Esophagus squamous epithelium (tissue), 5 donors: ENCODE measurements at places on chromosomes 2 and 18. TPM values are rescaled to one million over a fixed set of nuclear protein-coding genes. Genes with fewer than 3 reads are reported as not detected.

- no peak for DNase-seq
Observed at GRCh38 chr2:134648586-134648985, 70.2 kb downstream of the TMEM163 start.

DNA sequence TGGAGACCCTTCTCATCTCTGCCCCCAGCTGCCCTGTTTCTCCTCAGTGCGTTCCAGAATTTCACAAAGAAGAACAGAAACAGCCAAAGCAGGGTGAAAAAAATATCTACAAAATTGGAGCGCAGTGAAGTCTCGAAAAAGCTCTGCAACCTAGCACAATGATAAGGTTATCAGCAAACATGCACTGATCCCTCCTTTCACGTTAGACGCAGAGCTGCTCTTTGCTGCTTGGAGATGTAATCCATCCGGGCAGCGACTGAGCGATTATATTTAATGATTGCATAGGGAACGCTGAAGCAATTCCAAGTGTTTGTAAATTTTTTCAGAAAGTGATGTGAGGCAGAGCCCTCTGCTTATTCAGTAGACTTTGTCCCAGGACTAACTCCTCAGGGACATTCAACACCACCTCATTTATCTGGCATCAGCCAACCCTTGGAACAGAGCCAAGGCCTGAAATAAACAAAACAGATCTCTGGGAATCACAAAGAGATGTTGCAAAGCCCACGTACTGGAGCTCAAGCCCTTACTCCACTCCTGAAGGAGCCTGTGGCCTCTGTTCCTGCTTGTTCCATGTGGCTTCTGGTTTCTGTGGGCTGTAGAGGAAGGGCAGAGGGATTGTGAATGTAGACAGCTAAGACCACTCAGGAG, 172.6 kb upstream of the BCL2L11 start:
- no peak for DNase-seq

- DNase-seq: no peak
Observed at GRCh38 chr2:27171351-27171848, 22.6 kb downstream of the TCF23 start.

DNA sequence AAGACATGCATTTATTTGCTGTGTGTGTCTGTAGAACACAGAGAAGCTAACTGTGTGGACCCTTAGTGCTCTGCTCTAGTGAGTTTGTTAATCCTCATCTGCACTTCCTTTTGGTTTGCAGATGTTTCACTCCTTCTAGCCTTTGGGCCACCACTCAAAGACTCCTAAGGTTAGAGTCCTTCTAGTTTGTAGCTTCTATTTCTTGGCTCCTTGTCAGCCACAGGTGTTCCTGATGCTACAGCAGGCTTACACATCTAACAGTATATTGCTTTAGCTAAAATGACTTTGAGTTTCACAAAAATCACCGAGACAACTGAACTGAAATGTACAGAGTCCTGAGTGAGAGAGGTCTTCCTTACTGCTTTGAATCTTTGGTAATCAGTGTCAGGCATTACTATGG, 551.4 kb downstream of the NRXN1 start:
- DNase-seq: no peak

DNA sequence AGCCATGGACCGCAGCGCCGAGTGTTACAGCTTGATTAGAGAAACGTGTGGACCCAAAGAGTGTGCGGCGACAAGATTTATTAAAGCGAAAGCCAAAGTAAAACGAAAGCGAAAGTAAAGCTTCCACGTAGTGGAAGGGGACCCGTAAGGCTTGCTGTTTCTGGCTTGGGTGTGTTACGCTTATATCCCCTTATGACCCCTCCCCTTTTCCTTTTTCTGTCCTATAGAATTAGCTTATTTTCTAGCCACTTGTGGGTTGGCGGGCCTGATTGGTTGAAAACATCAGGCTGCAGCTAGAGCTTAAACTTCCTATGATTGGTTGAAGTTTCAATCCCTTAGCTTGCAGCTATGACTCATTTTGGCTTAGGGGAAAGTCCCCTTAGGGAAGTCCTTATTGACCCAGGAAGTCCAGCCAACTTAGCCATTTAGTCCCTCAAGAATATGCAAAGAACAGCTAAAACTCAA, 969.7 kb downstream of the DCDC2C start:
- no peak for DNase-seq

DNA sequence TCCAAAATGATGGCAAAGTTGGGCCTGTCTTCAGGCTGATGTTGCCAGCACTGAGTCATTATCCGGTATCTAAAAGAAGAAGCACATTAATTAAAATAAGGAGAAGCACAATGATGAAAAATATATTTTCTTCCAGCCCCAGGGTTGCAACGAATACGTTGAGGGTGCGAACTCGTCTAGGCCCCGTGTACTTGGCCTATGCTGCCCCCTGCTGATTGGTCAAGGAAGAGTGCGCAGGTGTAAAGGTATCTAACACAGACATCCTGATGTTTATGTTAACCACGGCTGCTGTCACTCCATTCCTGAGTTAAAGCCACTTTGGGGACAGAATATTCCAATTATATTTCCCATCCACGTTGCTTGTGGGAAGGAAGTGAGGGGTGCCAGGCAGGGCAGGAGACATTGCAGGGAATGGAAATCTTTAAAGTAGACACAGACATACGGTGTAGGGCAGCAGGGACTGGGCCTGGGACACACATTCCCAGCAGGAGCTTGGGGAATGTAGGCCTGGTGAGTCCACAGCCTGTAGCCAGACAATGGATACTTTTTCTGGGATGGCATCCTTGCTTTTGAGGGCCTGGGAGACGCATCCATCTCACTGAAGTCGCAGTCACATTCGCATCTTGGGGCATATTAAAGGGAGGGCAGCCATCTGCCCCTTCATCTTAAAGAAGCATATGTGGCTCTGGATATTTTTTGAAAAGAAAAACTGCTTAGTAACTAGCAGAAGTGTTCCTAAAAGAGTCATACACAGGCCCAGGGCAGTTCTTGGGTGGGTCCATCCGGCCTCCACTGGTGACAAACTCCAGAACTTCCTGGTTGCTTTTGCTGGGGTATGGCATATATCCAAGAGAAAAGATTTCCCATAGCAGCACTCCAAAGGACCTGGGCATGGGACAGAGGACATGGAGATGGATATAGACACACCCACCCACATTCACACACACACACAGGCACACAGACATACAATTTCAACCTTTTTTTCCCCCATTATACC, 81.9 kb downstream of the CLIP4 start:
- no peak for DNase-seq

DNA sequence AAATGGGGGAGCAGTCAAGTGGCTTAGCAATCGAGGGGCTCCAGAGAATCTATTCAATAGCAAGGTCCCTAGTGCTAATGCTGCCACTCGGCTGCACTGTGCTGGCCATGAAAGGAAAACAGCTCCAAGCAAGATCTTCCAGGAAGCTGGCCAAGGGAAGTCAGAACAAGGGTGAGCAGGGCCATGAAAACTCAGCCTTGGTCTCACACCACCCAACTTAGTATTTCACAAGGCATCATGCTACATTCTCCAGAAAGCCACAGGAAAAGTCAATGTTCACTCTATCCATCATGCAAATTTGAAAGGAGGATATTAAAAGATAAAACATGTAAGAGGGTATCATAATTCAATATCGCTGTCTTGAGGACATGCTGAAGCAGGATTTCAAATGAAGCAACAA, 35.7 kb downstream of the NRP2 start:
- DNase-seq: no peak

- DNase-seq: no peak
Observed at GRCh38 chr18:76980663-76981395, 151.8 kb downstream of the MBP start.

DNA sequence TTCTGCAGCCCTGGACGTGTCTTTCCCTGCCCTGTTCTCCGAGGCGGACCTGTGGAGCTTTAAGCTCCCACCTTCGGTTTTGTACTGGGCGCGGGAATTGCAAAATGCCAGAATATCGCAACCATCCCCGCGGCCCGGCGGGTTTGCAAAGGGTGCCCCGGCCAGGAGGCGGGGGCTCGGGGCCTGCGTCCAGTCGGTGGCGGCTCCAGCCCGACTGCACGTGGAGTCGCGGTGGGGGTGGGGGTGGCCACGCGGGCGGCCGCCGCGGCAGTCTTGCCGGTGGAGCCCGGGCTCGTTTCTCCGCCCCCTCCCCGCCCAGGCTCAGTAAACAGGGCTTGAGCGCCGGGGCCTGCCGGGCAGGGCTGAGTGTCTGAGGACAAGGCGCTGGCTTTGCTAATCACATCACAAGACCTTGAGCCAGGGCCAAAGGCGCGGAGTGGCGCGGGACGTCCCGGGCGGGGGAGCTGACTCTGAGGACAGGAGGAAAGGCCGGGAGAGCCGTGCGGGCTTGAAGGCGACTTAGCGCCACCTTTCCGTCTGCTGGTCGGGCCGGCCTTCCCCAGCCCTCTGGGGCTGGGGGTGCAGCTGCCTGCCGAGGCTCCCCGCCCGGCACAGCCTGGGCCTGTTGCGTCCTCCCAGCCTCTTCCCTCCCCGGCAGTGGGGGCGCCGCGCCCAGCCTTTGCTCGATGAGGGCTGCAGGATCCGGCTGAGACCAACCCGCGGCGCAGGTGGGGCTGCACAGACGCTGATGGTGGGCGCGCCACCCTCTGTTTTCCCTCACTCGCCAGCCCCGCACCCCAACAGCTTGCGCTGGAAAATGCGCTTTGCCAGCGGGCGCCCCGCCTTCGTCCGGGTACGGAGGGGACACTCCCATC, 786 bp upstream of the ZFP36L2 start:
- peak; percentile 53 for DNase-seq

DNA sequence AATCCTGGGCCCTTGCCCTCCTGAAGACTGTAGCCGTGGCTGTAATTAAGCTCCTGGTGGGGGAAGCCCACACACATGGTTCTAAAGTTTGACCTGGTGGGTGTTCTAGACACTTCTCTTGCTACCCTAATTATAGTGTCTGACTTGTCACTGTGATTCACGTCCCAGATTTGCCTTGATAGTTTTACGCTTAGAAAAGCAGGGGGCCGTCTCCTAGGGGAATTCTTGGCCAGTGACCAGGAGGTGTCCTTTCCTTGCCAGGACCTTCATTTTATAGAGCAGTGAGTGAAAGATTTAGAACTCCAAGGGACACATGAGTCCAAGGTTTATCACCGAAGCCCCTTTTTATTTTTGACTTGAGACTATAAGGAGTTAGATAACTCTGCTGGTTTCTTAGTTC, 9.0 kb downstream of the TMEM214 start:
- DNase-seq: no peak

- DNase-seq: peak; percentile 8
Observed at GRCh38 chr2:1817256-1818051, 73.1 kb upstream of the PXDN start.

- DNase-seq: no peak
Observed at GRCh38 chr18:50734342-50734741, 85.5 kb downstream of the MRO start.

DNA sequence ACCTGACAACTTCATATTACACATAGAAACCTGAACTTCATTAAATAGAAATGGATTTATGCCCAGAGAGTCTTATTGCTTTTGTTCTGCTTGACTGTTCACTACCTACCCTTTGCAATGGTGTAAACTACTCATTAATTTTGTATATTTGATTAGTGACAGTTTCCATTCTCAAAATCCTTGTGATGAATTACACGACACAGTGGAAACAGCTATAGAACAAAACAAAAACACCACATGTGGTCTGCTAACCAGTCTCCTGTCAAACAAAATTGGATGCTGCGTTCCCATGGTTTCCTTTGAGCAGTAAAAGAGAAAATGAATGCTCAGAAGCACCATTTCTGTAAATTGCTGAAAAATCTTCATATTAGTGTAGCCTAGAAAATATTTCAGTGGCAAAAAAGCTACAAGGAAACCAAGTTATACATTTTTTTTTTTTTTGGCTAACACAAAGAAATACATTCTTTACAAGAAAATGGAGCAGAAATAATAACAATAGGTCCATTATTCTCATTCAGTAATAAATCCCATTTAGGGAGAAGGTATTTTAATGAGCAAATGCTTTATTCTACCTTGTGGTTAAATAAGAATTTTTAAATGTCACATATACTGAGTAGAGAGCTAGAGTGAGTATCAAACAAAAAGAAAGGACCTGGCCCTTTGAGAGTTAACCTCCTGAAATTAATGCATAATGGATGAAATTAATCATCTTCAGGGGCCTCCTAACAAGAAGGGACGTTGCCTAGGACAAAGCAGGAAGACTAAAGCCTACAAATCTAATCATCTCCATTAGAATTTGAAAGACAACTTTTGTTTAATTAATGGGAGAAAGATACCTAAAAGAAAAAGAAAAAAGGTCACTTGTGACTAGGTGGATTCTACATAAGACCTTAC, 355.1 kb upstream of the ZC3H15 start:
- DNase-seq: no peak

GRCh38 chr2:50611351-50611871, 420.5 kb downstream of the NRXN1 start:
- no peak for DNase-seq

DNA sequence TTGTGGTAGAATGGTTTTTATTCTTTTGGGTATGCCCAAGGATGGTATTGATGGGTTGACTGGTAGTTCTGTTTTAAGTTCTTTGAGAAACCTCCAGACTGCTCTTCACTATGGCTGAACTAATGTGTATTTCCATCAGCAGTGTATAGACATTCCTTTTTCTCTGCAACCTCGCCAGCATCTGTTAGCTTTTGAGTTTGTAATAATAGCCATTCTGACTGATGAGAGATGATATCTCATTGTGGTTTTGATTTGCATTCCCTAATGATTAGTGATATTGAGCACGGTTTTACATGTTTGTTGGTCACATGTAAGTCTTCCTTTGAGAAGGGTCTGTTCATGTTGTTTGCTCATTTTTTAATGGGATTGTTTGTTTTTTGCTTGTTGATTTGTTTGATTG, 1348.7 kb upstream of the NXPH2 start:
- no peak for DNase-seq

DNA sequence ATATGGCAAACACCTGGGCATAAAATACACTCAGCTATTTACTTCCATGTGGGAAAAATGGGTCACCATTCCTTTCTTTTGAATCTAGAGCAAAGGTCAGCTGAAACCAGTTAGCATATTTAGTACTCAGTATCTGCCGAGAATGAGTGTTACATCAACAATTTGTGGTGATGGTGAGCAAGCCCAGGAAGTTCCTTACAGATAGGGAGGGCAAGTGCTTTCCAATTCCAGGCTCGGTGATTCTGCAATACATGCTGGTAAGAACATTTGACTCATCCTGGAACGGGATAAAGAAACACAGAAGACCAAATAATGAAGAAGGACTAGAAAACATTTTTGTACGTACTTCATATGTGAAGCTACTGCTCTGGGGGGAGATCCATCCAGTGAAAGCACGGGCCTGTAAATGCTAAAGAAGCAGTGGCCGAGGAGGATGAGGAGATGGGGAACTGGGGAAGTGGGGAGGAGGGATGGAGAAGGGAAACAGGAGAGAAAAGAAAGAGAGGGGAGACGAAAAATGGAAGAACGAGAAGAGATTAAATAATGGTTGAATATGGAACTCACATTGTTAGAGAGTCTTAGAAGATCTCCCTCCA, 251.9 kb downstream of the TTC32 start:
- no peak for DNase-seq

- DNase-seq: no peak
Observed at GRCh38 chr18:43420950-43421349, 143.7 kb upstream of the SYT4 start.

GRCh38 chr18:24657444-24657842, 197.0 kb downstream of the HRH4 start:
- DNase-seq: no peak

Gene C2orf66
- total RNA-seq: not detected

Gene EIF4E2
- total RNA-seq: 51.0 TPM

Gene DYSF
- total RNA-seq: 10.6 TPM

Gene DSC2
- 349 TPM for total RNA-seq

Gene IL36G
- total RNA-seq: not detected

Gene ARMC9
- total RNA-seq: 2.1 TPM

Gene ALLC
- total RNA-seq: not detected

Gene CEBPZOS
- 22.3 TPM for total RNA-seq

Gene ASPRV1
- total RNA-seq: 1.5 TPM

Gene RGPD4
- total RNA-seq: not detected
